ENCODE measurements at places on chromosomes 13 and 19. TPM values are rescaled to one million over a fixed set of nuclear protein-coding genes. Genes with fewer than 3 reads are reported as not detected.

DNA sequence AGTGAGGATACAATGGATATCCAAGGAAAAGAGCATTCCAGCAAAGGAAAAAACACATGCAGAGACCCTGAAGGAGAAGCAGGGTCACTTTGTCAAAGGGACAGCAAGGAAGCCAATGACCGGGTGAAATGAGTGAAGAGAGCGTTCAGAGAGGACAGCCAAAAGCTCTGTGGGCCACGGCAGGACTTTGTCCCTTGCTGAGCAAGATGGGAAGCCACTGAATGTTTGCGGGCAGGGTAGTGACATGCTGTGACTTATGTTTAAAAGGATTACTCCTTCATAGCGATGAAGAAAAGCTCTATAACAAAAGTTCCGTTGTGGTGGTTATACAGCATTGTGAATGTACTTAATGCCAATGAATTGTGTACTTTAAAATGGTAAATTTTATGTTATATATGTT lies 16.5 kb downstream of the ZAR1L start:
- no peak for DNase-seq

DNA sequence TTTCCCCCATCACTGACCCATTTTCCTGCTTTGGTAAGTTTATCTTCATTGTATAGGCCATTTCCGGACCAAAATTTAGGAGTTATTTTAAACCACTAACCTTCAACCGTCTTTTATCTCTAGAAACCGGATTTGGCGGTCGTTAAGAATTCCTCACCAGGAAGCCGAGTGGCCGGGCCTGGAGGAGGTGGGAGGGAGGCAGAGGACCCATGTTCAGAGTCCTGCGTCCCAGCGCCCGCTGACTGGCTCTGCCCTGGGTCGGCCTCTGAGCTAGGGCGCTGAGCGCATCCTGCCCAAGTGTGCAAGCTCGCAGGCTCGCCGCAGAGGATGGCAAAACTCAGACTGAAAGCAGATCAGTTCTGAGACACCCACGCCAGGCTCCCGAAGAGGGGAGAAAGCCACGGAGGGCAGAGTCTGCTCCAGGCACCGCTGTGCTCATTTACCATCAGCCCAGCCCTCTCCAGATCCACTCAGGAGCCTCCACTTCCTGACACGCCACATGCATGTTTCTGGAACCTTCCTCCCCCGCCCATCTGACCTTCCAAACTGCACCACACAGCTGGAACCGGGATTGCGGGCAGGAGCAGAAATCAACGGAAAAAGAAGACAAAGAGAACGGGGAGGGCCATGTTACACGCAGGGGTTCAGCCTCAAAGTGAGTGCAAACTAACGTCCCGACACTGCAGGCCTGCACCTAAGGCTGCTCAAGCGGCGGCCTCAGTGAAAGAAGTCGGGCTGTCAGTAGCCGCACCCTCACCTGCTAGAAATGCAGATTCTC lies 8.3 kb downstream of the COL4A1 start:
- no peak for DNase-seq

DNA sequence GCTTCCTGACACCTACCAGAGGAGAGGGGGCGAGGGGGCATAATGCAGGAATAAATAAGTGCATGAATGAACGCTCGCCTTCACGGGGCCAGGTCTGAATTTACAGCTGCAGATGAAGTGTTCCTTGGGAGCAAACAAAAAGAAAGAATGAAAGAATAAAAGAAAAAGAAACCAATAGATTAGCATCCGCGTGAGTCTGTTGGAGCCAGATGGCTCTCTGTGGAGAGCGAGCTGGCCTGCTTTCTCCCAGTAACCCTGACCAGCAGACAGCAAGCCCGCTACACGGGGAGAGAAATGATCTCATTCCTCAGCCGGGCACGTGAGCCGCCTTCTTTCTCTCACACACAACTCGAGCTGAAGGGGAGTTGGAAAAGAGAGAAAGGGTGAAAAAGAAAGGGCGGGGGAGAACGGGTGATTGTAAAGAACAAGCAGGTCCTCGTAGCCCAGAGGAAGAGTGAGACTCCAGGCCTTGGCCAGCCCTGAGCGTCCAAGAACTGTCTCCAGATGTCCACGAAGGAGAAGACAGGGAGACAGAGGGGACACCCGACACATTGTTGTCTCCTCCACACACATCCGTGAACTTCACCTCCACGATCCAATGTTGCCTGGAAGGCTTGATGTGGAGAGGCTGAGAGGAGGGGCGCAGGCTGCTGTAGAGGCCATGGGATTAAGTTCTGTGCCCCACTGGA lies 81.4 kb downstream of the RNASEH2B start:
- no peak for DNase-seq

DNA sequence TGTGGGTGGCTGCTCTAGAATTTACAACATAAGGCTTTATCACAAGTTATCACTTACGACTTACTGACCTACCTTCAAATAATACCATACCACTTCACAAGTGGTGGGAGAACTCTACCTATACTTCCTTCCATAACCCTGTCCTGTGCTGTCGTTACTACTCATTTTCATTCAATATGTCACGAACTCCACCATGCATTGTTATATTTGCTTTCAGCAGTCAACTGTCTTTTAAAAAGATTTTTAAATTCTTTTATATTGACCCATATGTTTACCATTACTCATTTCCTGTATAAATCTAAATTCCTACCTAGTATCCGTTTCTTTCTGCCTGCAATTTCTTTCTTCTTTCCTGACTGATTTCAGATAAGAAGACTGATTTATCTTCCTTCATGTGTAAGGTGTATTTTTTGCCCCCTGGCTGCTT lies 200.0 kb downstream of the KLF12 start:
- no peak for DNase-seq

DNA sequence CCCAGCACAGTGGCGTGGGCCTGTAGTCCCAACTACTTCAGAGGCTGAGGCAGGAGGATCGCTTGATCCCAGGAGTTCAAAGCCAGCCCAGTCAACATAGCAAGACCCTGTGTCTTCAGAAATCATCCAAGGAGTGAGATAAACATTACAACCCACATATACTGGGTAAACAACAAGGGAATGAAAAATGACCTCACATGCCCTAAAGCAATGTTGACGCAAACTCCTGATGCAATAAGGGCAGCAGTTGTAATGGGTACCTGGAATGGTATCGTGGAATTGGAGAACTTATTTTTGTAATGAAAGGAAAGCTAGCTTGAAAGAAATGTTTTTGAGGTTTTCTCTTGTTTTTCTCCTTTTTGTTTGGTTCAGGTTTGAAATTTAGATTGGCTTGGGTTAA lies 24.5 kb upstream of the LGALS16 start:
- no peak for DNase-seq

DNA sequence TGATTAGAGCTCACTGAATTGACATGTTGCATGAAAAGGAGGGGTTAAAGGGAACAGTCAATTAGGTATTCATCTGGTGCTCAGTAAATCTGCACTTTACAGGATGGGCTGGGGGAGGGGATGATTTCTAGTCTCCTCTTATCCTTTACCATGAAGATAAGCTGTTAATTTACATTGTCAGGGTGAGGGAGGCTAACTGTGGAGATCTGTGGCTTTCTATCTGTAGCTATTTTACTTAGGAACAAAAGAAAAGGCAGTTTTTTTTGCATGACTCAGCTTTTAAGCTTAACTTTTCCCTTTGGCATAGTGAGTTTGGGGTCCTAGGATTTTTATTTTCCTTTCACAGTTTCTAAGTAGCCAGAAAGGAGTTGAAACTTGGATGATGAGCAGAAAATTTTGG lies 253.3 kb downstream of the LMO7 start:
- no peak for DNase-seq

GRCh38 chr19:861756-862580 lies 2.5 kb downstream of the CFD start:
- no peak for DNase-seq

- DNase-seq, result no peak
Measured at GRCh38 chr19:31232871-31233270, 116.4 kb downstream of the TSHZ3 start.

- no peak for DNase-seq
Measured at GRCh38 chr13:53136554-53137215, 108.1 kb downstream of the OLFM4 start.

- no peak for DNase-seq
Measured at GRCh38 chr13:24511816-24512196, 772 bp downstream of the PARP4 start.

DNA sequence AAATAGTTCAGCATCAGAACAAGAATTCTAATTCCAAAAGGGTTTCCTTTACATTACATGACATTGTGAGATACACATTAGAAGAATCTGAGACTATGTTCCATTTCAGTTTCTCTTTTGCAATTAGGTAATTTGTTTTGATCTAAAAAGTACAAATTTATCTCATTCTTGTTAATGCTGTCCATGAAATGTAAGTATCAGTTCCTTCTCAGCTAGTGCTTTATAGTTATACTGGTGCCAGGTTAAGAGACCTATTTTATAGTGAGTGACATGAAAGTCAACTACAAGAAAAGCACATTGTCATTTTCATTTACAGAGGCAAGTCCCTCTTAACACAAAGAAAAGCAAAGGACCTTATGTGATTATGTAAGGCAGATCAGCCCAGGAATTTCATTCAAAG lies 43.9 kb downstream of the RCBTB2 start:
- no peak for DNase-seq

DNA sequence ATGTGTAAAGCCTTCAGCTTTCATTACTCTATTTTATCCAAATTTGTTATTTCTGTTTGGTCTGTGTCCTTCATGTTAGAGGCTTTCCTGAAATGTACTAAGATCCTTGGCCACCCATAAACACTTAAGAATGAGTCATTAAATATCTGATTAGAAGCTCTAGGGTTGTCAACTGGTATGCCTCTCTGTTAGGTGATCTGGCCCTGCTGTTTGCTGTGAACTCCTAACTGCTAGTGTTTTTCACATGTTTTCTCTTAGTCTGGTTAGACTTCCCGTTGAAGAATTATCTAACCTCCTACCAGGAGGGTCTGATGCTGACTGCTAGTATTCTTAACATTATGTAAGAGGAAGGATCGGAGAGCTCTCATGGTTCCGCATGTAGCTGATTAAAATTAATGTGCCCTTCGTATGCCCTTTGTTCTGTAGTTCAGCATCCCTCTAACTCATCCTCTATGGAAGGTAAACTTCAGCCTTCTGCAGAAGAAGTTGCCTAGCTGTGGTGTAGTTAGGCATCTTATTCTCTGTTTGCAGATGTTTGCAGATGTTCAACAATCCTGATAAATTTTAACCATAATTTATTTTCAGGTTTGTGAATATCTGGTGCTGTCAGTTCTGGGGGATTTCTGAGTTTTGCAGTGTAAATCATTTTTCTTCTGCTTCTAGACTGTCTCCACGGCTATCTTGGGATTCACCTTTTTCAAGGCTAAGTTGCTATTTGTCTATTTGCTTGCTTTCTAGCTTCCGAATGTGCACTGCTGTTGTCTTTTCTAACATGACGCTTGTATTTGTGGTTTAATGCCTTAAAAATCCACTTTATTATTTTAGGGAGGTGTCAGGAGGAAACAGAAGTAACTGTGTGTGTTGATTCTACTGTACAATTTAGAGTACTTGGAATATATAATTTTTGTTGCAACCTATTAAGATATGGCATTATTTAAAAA lies 207.2 kb upstream of the SPRY2 start:
- no peak for DNase-seq

URAD gene
- not detected for total RNA-seq

RPL21 gene
- total RNA-seq, result 512 TPM

ARL11 gene
- 1.1 TPM for total RNA-seq

AKT1S1 gene
- total RNA-seq, result 20.7 TPM

UNC13A gene
- 7.7 TPM for total RNA-seq

IGFL2 gene
- total RNA-seq, result 0.54 TPM

RNF6 gene
- total RNA-seq, result 22.6 TPM

ERICH6B gene
- not detected for total RNA-seq

PTPRH gene
- total RNA-seq, result 0.14 TPM

CEACAM4 gene
- not detected for total RNA-seq

AMH gene
- 0.92 TPM for total RNA-seq
